Forelimb muscle (tissue), 1 donor: ENCODE measurements at places on chromosomes 7 and 10. TPM values are rescaled to one million over a fixed set of nuclear protein-coding genes. Genes with fewer than 3 reads are reported as not detected.

Gene CRCP
- polyA plus RNA-seq, result 21.5 TPM

Gene HYAL4
- 0.05 TPM for polyA plus RNA-seq

Gene ETV1
- 11.0 TPM for polyA plus RNA-seq

Gene LAMTOR4
- 54.1 TPM for polyA plus RNA-seq

Gene ARPC1B
- 35.0 TPM for polyA plus RNA-seq

Gene PTF1A
- not detected for polyA plus RNA-seq

Gene MGAM2
- polyA plus RNA-seq, result 0.04 TPM
